ENCODE measurements at places on chromosomes 12 and 14.

DNA sequence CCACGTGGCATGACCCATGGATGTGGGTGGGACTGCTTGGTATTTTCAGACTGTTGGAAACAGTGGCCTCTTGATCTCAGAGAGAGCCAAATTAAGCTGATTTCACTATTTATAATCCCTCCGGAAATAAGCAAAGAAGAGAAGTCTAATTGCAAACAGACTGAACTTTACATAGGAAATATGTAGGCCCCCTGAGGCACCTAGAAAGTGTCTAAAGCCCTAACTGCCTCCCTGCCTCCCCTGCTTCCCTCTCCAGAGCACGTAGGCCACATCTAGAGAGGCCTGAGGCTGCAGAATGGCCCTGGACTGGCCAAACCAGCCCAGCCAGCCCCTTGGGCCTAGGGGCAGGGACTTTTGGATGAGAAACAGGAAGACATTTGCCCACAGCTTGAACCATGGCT is 123.8 kb downstream of the ZFP36L1 start:
- peak; percentile 43 for DNase-seq

DNA sequence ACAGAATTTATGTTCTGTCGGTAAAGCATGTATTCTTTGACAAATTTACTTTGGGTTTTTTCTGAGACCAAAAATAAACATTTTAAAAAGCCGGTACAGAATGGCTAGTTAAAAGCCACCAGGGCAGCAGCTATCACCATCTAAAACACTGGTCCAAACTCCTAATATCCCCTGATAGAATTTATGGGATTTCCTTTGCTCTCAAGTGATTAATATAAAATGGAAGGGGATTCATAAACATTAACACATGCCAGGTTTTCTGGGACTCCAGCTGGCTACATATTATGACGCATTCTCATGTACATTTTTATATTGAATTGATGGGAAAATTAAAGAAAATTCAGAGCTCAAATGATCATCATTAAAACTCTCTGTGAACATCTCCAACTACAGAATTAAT is 640.8 kb downstream of the C12orf50 start:
- no peak for DNase-seq

GRCh38 chr14:49988080-49988990 is 95.5 kb downstream of the ARF6 start:
- no peak for DNase-seq

- peak; percentile 78 for DNase-seq
These were observed at the start of gene CEBPE for GRCh38 chr14:23118506-23119362. TSS of gene CEBPE (minus strand) at chr14:23119255. CDS start at chr14:23119091, 164 bp downstream.

- no peak for DNase-seq
These were observed 78.5 kb upstream of the CSRP2 start for GRCh38 chr12:76957301-76957700.

DNA sequence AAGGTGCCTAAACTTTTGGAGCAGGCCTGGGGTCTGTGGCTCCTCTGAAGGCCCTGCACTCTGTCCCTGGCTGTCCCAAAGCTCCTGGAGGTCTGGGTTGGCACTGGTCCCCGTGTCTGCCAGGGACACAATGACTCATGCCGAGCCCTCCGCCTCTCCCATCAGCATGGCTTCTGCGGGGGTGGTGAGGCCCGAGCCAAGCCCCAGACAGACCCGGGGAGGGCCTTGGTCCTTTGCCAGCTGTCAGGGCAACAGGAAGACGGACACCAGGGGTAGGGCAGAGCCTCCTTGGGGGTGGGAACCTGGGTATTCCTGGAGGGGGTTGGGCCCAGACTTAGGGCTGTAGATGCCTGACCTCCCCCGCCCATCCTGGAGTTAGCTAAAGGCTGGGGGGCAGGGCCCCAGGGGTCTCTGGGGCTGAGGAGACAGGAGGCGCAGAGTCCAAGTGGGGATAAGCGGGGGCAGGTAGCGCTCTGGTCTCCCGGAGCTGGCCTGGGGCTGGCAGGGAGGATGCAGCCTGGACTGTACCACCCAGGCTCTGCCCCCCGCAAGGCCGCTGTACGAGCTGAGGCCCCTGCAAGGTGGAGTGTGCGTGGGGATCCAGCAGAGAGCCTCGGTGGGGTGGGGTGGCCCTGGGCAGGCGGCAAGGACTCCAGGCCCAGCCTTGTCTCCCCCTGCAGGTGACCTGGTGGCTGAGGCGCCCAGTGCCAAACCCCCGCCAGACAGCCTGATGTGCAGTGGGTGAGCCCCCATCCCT is 16.4 kb upstream of the PUS1 start:
- no peak for DNase-seq

- DNase-seq: no peak
These were observed 8.7 kb downstream of the RHOJ start for GRCh38 chr14:63212776-63213500.

- DNase-seq: no peak
These were observed 86.5 kb upstream of the CDKN3 start for GRCh38 chr14:54310151-54310850.

GRCh38 chr14:101844219-101844618 is 82.7 kb downstream of the PPP2R5C start:
- peak; percentile 40 for DNase-seq

DNA sequence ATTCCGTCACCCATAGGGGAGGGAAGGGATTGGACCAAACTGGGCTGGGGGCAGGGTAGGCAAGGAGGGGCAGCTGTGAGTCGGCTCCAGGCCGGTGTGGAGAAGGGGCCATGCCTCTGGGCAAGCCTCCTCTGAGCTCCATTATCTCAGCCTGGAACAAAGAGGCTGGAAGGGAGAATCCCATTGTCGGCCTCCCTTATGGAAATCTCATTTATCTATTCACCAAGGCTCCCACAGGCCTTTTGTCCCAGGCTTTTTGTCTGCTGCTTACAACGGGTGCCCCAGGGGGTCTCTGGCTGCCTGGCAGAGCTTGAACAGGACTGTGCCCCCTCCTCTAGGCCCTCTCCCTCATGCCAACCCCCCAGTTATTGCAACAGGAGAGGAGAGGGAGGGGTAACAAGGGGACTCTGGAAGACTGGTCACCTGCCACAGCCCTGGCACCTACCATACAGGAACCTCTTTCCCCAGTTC is 19.5 kb downstream of the FIGNL2 start:
- DNase-seq: no peak

DNA sequence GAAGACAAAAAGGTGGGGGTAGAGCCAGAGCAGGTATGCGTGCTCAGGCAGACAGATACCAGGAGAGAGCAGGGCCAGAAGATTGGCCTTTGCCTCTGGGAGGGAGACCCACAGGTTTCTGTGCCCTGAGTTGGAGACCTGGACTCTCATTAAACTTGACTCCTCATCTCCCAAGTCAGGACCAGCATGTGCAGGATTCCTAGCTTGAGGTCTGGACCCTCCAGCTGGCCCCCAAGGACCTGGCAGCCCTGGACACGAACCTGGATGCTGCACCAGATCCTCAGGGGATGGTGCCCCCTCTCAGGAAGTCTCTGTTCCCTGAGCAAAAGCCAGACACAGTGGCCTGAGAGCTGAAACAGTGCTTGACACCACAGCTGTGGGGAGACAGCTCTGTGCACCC is 10.5 kb upstream of the KRT73 start:
- no peak for DNase-seq

DNA sequence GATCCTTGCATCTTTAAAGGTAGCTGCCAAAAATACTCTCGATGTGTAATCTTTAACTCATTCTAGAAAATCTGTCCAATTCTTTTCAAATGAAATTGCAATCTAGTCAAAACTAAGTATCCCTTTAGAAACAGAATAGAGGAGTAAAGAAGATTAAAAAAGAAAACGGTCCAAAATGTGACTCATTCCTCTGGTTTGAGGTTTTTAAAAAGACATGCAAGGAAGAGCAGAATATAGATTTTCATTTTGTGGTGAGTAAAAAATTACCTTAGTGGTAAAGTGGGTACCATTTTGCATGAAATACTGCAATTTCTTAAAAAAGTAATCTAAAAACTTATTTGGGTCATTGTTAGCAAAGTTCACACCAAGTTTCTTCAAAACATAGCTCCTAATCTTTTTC is 108.4 kb downstream of the BRMS1L start:
- no peak for DNase-seq

DNA sequence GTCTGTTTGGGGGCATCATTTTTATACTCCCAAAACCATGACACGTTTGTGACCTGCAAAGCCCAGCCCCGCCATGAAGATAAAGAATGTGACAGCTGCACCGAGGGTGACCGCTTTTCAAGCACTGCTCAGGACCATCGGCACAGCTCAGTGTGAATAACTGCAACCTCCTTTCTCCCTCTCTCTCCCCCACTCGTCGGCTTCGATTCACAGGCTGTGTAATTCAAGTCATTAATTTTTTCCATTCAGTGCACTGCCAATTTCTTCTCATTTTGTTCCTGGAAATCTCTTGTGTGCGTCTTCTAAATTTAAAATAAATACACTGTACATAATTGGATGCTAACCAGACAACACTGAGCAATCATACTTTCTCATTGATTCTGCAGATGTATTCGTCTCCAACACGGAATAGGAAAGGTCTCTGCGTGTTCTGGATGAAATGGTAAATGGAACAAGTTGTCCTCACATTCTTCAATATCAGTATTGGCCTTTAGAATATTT is 260.8 kb downstream of the TTC8 start:
- no peak for DNase-seq

DNA sequence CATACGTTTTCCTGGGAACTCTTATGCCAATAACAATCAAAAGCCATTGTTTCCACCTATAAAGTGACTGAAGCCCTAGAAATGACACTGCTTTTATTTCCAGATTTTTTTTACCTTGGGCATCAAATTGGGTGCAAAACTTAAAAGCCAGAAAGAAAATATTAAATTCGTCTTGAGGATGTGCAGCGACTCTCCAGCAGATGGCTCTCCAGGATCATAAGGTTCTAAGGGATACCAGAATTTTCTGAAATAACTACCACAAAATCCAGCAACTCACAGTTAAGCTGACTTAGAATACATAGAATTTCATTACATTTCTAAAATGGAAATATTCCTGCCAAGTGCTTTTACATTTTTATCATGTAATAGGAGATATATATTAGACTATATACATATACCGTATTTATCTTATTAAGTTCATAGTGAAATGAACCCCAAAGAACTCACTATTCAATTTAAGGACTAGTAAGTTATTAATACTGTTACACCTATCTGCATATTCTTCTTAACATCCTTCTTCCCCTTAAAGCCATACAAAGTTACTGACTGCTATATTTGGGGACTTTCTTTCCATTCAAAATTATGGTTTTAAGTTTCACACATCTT is 44.0 kb downstream of the ARMH4 start:
- DNase-seq: peak; percentile 62

GRCh38 chr12:67991158-67991557 is 1.9 kb downstream of the IFNG-AS1 start:
- no peak for DNase-seq

DNA sequence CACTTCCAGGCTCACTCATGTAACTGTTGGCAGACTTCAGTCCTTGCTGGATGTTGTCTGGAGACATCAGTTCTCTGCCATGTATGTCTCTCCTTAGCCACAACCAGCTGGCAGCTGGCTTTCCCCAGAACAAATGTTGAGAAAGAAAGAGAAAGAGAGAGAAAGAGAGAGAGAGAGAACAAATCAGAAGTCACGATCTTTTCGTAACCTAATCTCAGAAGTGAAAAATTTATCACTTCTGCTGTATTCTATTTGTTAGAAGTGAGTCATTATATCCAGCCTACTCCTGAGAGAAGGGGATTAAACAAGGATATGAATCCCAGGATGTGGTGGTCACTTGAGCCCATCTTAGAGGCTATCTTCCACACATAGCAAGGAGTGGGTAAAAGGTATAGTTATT is 101.2 kb downstream of the BTG1 start:
- DNase-seq: no peak

DNA sequence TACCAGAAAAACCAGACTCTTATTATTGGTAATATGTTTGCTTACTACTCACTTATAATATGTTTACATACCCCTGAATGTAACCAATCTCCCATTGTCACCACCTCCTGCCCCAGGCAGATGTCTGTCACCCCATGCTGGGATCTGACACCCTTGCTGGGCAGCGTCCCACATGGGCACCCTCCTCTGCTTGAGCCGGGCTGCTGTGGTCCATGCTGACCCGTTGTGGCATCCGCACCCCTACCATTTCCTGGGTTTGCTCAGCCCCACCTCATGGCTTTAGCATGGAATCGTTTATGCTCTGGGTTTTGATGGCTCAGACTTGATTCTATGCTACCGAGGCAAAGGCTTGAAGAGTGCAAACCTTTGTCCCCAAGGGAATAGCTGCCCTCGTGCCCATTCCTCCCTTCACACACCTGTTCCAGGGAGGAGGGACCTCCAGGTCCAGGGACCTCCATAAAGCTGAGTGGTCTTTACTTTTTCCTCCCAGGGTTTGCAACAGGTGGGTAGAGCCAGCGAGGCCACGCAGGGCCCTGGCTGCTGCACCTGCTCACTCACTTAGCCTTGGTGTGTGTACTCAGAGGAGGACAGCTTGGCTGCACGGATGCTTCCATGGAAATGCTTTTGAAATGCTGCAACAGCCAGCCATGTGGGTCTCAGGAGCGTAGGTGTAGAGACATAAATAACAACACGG is 68.7 kb downstream of the PRMT8 start:
- no peak for DNase-seq

- DNase-seq: no peak
These were observed 29.0 kb downstream of the PPFIBP1 start for GRCh38 chr12:27552886-27553560.

GRCh38 chr12:84741692-84742091 is 170.9 kb downstream of the SLC6A15 start:
- DNase-seq: no peak

Data from suppressor macrophage (primary cell).